NCI-H2081 treated with DMSO at 0.1 percent for 48 hours (cell line): ENCODE measurements at places on chromosomes 7 and 10.

DNA sequence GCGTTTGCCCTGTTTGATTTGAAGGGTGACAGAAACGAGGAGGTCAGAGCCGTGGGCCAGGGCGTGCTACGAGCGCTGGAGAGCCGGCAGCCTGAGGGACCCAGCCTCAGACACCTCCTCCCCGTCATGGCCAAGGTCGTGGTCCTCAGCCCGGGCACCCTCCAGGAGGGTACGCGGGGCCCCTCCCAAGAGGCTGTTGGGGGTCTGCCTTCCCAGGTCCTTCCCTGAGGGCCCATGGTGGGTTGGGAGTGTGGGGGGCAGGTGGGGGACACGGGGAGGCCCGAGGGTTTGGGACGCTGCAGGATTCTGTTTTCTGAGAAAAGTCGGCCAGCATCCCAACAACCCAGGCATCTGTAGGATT lies 7.8 kb downstream of the AP5Z1 start:
- no peak for DNase-seq

- DNase-seq = no peak
Observed at GRCh38 chr10:86599729-86600128, 54.6 kb upstream of the OPN4 start.

GRCh38 chr10:110507346-110507745 lies 9.6 kb downstream of the DUSP5 start:
- no peak for DNase-seq

- DNase-seq = no peak
Observed at GRCh38 chr10:72610466-72610865, 15.4 kb downstream of the MICU1 start.

GRCh38 chr7:152203095-152203494 lies 177.6 kb downstream of the GALNT11 start:
- DNase-seq = no peak

DNA sequence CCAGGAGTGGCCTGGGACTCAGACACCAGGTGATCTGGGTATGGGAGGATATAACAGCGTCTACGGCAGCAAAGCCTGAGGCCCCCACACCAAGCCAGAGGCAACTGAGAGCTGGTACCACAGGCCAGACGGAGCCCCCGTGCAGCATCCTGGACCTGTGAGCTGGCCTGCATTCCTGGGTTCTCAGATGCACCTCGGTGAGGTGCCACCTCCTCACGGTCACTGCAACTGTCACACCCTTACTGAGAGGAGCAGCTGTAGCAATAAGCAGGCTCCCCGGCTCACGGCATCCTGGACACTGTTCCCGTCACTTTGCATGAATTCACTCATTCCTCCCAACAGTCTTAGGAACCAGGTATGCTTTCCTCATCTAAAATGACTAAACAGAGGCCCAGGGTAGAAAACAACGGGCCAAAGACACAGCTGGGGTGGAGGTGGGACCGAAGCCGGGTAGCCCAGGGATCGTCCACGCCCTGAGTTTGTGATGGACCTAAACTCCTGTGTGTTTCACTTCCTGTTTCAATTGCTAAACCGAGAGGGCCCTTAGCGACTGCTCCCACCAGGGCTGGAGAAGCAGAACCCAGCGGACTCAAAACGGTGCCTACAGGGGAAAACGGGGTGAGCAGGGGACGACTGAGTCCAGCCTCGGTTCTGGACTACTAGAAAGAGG lies 98.7 kb downstream of the CTBP2 start:
- DNase-seq = no peak

DNA sequence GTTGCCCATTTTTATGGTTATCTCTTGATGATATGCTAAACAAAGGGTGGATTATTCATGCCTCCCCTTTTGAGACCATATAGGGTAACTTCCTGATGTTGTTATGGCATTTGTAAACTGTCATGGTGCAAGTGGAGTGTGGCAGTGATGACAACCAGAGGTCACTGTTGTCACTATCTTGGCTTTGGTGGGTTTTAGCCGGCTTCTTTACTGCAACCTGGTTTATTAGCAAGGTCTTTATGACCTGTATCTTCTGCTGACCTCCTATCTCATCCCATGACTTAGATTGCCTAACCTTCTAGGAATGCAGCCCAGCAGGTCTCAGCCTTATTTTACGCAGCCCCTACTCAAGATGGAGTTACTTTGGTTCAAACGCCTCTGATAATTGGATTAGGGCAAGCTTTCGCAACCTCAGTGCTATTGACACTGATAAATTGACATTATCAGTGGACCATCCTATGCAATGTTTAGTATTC lies 36.9 kb downstream of the BAG3 start:
- DNase-seq = no peak

- DNase-seq = no peak
Observed at GRCh38 chr7:22669692-22670421, 57.1 kb upstream of the IL6 start.

GRCh38 chr7:12637819-12638592 lies 49.4 kb upstream of the ARL4A start:
- no peak for DNase-seq

- no peak for DNase-seq
Observed at GRCh38 chr10:63107943-63108437, 25.1 kb upstream of the NRBF2 start.

GRCh38 chr7:148435715-148436114 lies 154.9 kb upstream of the C7orf33 start:
- DNase-seq = no peak

DNA sequence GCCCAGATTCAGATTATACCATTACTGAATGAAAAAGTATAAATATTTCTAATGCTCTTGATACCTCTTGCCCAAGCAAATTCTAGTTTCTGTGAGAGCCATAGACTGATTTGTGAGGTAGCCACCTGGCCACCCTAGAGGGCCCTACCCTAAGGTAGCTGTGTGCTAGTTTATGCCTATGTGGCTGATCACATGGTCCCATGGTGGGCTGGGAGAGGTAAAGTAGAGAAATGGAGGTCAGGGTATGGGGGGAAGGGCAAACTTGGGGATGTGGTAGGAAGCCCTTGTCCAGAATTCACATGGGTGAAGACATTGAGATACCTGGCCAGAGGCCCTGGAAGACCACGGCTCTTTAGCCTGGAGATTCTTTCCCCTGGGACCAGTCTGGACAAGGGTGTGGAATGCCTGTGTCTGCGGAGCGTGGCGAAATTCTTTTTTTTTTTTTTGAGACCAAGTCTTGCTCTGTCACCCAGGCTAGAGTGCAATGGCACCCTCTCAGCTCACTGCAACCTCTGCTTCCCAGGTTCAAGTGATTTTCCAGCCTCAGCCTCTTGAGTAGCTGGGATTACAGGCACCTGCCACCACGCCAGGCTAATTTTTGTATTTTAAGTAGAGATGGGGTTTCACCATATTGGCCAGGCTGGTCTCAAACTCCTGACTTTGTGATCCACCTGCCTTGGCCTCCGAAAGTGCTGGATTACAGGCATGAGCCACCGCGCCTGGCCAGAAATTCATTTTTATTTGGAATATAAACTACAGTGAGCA lies 639.4 kb downstream of the ACTR3B start:
- DNase-seq = no peak

GRCh38 chr7:51731075-51731474 lies 414.5 kb upstream of the COBL start:
- no peak for DNase-seq

DNA sequence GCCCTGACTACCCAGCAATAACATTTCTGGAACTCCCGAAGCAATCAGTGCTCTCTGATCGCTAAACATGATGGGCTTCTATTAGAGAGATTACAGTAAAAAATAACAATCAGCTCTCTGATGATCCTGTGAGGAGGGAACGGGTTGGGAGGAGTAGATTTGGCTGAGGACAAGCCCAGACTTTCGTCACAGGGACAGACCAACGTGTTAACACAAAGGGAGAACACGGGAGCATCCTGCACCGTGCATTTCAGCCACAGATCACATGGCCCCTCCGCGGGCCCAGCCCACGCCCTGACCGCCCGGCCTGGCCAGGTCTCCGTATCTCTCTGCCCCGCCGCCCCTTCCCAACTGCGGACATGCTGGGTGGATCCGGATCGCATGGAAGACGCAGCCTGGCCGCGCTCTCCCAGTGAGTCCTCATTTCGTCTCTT lies 95.0 kb upstream of the AGBL3 start:
- DNase-seq = peak; percentile 65

DNA sequence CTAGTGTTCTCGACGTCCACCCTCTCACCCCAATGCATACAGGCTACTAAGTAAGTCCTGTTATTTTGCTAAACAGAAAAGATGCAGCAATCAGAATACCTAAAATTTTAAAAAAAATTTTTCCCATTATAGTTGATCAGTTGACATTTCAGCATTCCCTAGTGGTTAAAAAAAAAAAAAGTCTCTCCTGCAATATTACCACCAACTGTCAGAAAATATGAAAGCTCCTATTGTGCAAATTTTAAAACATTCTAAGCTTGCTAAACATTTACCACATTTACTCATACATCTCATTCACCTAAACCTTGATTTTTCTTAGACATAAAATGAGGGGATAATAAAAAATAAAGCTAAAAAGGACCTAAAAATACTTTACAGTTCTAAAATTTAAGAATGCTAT lies 165.6 kb downstream of the AVL9 start:
- DNase-seq = no peak

- DNase-seq = no peak
Observed at GRCh38 chr10:124319926-124320391, 98.8 kb downstream of the OAT start.

DNA sequence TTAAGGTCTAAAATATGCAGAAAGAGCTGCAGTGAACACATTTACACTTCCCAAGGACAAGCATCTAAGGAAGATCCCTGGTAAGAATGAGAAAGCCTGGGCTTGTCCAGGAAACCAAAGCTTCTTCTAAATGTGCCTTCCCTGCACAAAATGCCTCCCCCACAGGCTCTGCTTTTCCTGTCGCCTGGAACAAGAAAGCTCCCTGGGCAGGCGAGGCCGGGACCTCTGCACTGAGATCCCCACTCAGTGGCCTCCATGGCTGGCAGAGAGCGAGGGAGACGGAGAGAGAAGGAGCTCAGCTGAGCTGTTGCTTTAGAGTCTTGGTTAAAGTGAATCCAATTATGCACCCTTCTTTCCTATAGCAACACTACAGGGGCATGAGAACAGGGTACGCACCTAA lies 75.6 kb downstream of the AMZ1 start:
- no peak for DNase-seq

GRCh38 chr7:28517206-28517605 lies 104.9 kb downstream of the CREB5 start:
- no peak for DNase-seq

DNA sequence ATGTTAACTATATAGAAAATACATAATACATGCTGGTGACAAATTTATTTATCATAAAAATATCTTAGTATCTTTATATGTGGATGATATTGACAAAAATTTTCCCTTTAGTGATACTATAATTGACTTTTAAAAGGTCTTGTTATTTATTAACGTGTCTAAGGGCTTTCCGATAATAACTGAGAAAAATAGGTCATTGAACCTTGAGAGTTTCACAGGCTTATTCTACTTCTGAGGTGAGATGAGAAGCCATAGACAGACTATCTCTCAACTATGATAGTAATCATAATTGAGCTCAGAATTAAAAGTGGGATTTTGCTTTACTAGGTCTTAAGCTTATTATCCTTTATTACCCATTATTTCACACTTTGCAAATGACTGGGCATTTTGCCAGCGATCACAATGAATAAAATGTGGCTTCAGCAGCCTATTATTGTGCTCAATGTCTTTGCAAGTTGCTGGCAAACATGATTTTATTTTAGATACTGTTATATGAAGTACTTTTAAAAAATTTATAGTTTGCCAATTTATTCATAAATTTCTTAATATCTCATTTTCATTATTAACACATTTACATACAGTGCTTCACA lies 574.5 kb downstream of the ZWINT start:
- no peak for DNase-seq

GRCh38 chr7:101216001-101216859 lies 1.2 kb downstream of the PLOD3 start:
- no peak for DNase-seq

GRCh38 chr10:77820349-77820748 lies 106.2 kb downstream of the DLG5 start:
- no peak for DNase-seq

DNA sequence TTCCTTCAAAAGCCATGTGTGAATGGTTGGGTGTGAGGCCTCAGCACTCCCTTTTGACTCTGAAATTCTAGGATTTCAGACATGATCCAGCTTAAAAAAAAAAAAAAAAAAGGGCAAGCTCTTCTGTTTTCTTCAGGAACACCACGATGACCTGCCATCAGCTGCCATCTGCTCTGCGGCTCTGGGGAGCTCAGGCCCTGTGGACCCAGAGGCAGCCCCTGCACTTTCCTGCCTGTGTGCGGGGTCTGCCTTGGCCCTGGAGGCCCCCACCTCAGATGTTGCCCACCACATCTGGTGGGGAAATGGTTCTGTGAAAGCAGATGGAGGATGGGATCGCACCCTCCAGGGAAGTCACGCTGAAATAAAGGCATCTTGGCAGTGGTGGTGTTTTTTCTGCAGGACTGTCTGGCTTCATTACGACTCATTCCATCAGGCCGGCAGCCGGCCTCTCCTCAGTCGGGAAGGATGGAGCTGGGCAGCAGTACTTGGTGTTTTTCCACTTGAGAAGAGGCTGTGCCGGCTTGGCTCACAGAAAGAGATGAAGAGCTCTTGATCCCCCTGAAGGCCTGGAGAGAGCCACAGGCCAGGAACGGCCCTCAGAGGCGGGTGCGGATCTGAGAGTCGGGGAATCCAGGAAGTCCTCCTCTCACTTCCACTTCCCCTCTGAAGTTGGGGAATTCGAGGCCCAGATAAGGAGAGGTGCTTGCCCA lies 66.1 kb upstream of the AQP1 start:
- DNase-seq = no peak

DNA sequence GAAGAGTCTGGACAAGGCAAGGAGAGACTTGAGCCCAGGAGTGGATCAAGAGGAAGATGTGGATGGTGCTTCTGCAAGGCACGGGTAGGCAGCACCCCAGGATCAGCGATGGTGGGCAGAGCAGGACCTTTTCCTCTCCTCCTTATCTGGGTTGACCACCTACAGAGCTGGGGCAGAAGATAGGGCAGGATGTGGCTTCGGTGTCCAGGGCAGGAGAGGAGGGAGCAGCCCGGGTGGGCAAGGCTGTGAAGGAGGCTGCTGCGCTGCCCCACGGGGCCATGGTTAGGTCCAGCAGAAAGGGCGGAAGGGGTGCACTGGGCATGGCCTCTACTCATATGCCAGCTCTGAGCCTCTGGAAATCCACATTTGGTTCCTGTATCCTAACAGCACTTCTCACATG lies 20.0 kb upstream of the PARP12 start:
- no peak for DNase-seq

DNA sequence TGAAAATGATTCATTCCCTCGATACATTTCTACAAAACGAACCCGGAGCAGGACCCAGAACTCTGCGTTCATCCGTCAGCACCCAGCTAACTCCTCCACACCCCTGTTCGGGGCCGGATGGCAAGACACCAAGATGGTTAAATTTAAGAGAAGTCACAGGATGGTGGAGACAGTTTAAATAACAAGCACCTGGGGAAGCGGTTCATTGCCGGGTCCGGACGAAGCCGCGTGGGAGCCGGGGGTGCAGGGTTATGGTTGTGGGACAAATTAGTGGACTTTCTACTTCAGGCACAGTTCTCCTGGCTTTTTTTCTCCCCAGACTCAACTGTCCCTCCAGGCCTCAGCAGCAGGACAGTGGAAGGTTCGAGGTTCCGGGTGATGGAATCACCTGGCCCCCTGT lies 45.4 kb downstream of the ASB13 start:
- DNase-seq = no peak
